COR-L47 (cell line): ENCODE measurements at places on chromosomes 1 and 21.

DNA sequence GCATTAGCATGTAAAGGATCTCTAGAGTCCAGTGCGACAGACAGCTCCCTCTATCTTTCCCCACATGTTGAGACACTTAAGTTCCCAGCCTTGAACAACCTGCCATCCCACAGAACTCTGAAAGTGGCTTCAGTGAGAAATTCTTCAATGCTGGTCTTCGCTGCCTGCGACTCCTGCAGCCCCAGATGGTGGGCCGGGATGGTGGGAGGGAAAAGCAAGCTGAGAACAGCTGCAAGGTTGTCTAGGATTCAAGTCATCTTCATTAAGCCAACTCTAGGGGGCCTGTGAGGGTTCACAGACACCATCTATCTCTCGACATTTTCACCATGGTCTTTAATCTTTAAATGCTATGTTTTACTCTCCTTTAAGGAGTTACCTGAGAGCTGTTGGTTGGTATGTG is 185.5 kb upstream of the C1orf174 start:
- DNase-seq, result no peak

GRCh38 chr21:41895643-41896493 is 16.7 kb upstream of the PRDM15 start:
- no peak for DNase-seq

GRCh38 chr1:60870269-60870865 is 212.0 kb upstream of the NFIA start:
- no peak for DNase-seq

DNA sequence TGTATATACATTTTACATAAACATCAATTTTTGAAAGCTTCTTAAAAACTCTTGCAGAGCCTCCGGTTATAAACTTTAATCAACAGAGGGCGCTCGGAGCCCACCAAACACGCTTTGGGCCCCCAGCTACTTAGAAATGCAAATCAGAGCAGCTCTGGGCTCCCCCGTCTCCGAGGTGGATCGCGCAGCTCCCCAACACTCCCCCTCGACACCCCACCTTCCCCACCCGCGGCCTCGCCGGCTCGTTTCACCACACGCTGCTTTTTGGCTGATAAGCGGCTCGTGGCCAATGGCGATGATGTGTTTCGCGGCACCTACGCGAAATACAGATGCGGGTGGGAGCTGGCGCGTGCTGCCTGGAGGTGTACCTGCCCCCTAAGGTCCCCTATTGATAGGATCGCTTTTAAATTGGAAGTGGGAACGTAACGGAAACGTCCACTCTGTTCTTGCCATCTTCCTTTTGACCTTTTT is 1.7 kb upstream of the KIF26B start:
- DNase-seq, result peak; percentile 60

- no peak for DNase-seq
Measured at GRCh38 chr1:90175490-90176167, 180.7 kb downstream of the ZNF326 start.

DNA sequence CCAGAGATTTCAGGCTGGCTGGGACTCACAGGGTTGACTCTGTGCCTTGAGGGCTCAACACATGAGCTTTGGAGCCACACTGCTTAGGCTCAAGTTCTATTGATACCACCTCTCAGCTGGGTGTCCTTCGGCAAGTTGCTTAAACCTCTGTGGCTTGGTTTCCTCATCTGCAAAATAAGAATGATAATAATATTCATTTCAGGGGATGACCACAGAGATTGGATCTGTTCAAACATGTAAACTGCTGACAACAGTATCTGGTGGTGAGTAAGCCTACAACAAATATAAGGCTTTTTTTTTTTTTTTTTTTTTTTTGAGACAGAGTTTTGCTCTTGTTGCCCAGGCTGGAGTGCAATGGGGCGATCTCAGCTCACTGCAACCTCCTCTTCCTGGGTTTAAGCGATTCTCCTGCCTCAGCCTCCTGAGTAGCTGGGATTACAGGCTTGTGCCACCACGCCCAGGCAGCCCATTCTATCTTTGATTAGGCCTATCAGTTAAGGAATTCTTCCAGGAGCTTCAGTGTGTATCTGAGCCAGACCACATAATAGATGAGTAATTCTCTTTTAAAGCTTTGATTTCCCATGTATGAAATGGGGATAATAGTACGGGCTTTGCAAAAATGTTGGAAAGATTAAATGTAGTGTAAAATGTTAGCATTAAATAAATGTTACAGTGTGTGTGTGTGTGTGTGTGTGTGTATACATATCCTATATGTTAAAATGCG is 437.6 kb downstream of the PRDM2 start:
- no peak for DNase-seq

DNA sequence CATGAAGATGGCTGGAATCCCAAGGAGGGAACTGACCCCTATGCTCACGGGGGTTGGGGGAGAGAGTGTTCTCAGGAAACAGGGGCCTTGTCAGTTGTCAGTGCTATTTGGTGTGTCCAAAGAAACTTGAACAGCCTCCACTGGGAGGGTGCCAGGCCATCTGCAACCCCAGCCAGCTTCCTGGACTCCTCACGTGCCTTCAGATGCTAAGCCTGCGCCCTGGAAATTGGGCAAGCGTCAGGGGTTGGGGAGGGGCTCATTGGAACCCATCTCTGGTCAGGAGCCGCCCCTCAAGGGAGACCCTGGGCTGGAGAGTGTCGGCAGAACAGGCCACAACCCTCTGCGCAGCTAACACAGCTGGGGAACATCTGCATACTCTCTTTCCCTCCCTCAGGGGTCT is 13.1 kb upstream of the LHX4 start:
- DNase-seq, result no peak

DNA sequence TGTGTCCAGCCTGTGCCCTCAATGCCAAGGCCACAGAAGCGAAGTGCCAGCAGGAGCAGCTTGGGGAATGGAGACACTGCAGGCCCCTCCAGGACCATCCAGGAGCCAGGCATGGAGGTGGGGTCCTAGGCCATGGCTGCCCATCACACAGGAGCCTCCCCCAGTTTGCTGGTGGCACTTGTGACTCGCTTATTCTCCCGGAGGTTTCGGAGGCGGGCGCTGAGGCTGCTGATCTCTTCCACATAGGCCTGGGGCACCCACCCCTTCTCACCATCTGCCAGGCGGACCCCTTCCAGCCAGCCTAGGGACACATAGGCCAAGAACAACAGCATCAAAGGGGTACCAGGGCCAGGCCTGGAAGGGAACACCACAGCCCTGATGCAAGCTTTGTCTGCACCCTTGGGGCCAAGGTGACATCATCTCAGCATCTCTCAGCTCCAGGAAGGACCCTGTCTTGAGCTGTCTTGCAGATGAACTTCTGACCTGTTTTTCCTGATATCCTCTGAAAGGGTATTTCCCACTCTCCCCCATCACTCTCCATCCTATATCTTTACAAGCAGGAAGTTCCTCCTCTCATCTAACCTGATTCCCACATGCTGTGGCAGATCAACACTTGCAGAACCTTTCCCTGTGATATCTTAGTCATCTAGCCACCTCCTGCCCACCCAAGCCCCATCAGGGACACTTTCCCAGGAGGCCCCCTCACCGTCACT is 13.9 kb downstream of the ARHGEF19 start:
- no peak for DNase-seq

GRCh38 chr1:160954158-160955104 is at the start of gene ITLN2:
Gene ITLN2 (minus strand): TSS chr1:160954809. CDS start chr1:160954741, 68 bp downstream.
- no peak for DNase-seq

DNA sequence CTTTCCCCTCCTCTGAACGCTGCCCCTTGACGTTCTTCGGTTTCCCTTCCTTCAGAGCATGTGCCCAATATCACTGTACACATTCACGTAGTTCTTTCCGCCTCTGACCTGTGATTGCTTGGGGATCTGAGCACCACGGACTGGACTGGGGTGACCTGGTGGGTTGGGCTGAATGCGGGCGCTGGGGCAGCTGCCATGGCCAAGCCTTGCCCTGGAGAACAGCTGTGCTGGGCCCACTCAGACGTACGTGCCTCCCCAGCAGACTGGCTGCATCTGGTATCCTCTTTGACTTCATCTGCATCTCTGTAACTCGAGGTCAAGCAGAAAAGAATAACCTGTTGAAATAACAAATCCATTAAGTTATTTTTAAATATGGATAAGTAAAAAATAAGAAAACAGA is 35.1 kb upstream of the DISC1 start:
- DNase-seq, result no peak

DNA sequence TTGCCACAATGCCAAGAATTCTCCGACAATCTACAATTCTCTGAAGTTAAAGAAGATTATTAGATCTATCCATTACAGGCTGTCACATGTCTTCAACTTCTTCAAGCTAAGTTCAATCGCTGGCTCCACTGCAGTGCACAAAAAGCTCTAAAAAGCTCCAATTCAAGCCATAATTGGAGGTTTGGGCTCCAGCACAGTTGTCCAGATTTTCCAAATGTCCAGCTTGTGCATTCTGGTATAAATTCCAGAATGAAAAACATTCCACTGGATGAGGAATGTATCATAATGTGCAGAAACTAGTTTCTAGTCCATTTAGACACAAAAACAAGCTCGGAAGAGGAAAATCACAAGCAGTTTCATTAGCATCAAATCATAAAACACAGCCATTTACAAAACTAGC is 138.6 kb downstream of the NRIP1 start:
- DNase-seq, result no peak

- no peak for DNase-seq
Measured at GRCh38 chr21:34980423-34981115, 68.5 kb downstream of the RUNX1 start.

GRCh38 chr1:84961316-84961715 is 35.6 kb downstream of the MCOLN2 start:
- DNase-seq, result no peak

DNA sequence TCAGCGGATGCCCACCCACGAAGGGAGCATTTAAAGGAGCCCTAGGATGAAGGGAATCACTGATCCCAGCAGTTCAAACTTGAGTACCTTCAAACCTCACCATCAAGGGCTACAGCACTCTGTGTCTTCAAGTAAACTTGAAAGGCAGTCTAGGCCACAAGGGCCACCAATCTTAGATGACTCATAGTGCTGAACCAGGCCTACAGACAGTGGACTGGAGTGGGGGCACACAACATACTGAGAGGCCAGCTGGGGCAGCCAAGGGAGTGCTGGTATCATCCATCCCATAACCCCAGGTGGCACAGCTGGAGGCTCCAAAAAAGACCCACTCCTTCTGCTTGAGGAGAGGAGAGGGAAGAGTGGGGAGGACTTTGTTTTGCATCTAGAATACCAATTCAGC is 345.4 kb downstream of the DUSP10 start:
- no peak for DNase-seq

DNA sequence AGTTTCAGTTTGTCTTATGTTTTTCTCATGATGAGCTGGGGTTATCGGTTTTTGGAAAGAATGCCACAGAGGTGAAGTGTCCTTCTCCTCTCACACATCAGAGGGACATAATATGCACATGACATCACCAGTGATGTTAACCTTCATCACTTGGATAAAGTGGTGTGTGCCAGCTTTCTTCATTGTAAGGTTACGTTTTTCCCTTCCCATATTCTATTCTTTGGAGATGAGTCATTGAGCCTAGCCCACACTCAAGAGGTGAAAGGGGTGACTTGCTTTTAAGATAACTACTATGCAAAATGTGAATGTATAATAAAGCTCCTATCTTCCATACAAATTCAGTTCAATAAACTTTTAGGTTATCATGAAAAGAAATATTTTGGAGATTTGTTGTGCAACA is 36.7 kb upstream of the MAGI3 start:
- DNase-seq, result no peak

DNA sequence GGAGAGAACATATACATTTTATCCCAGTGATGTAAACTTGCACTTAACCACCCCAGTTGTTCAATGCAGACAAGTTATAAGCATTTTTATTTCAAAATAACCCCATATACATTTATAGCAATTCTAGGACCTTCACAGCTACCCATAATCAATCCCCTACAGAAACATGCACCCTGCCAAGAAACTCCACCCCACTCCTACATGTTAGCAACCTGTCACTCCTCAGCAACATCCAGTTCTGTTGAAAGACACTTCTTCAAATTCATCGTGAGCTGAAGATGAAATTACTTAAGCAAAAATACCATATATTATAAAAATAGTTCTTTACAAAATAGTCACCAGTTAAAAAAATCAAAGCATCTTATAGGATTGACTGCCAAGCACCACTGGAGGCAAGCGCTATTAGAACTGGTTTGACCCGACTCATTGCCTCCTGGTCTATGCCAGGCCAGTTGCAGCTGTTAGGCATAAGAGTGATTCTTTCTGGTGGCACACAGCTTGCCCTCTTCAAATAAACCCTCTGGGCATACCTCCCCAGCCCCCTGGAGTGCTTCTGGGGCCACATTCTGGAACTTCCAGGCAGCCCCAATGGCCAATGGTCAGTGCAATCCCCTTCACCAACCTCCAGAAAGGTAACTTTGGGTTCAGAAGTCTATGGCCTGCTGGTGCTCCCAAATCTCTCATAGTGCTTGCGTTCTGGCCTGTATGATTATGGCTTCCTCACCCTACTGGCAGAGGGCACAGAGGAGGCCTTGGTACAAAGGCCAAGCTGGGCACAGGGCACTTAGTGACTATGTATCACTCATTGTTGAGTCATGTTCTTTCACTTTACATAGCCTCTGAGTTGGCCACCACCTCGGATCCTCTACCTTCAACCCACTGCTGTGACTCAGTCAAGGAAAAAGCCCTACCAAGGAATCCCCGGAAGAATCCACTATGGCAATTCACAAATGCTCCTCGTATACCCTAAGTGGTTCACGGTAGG is 72.2 kb upstream of the RALGPS2 start:
- DNase-seq, result no peak

DNA sequence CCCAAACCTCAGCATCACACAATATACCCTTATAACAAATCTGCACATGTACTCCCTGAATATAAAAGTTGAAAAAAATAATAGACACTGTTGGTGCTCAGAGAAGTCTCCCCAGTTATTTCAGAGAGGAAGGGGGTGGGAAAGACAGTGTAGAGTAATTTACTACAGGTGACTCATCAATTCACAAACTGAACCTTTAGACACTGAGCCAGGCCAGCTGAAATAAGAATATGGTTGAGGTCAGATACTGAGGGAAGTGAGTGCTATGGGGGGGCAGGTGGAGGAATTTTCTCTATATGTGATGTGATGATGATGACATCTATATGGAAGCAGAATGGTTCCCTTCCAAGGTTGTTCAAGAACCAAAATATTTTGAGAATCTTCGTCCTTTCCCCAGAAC is 50.1 kb downstream of the MRPL39 start:
- no peak for DNase-seq

GRCh38 chr1:34478515-34479076 is 276.3 kb upstream of the GJB5 start:
- DNase-seq, result no peak
